ENCODE measurements at places on chromosomes 2 and 18.
A peak's percentile ranks its signal among the peaks of the same experiment; 100 is the strongest.

GRCh38 chr18:68940039-68940438, 142.2 kb downstream of the CCDC102B start:
- H3K27me3 ChIP-seq = no peaks in the 10 kb centered on the region
- H3K36me3 ChIP-seq = no peaks in the 10 kb centered on the region
- no peaks in the 10 kb centered on the region for H3K4me1 ChIP-seq
- DNase-seq = no peak
- no peak overlapping the region for H3K4me3 ChIP-seq

DNA sequence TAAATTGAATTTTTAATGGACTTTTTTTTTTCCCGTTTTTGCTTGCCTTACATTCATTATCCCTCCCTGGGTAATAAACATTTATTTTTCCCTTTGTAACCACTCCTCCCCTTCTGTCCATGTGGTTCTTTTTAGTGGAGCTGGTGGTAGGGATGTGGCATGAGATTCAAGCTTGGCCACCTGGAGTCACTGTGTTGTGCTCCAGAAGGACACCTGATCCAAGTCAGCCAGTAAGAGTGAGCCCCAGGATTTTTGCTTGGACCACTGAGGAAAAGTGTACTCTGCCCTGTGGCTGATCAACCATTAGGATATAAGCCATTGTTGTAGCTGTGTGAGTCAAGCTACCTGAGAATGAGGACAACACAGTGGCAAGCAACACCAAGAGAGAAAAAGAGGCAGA, 11.1 kb upstream of the ACTR3 start:
- H3K27me3 ChIP-seq = no peaks in the 10 kb centered on the region
- H3K27ac ChIP-seq = no peak overlapping the region
- H3K4me1 ChIP-seq = peaks cover 16% of the 10 kb centered on the region

GRCh38 chr2:206615417-206616089, 26.7 kb upstream of the FAM237A start:
- H3K27me3 ChIP-seq = peaks cover 10% of the 10 kb centered on the region
- no peaks in the 10 kb centered on the region for H3K4me1 ChIP-seq
- H3K4me3 ChIP-seq = no peak overlapping the region
- no peaks in the 10 kb centered on the region for H3K36me3 ChIP-seq
- no peak overlapping the region for H3K27ac ChIP-seq

DNA sequence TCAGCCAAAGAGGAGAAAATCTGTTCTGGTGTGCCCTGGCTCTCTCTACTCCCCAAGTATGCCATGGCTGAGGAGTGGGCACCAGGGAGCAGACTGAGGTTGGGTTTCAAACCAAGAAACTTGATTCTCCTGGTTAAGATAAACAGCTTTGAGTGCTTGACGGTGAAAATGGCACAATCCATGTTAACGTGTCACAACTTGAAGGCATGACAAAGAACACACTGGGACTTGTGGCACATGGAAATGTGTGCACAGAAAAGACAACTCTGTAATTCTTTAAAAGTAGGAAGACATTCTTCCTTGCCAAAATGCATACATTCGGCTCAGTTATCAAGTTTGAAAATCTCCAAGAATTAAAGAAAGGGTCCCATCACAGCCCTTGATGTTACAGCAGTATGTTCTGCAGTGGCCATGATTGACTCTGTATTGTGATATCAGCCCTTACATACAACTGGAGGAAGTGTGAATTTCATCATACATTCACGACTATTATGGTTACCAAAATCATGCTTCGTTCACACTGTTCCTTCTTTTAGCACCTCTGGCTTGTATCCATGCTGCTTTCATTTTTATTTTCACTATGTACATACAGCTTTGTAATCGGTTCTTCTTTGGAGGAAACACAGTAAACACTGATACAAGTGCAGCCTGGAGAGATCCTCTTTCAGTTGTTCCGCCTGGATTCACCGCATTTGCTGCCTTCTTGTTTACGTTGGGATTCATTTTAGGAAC, 15.6 kb upstream of the ACTG2 start:
- peaks cover 1% of the 10 kb centered on the region for H3K27me3 ChIP-seq
- H3K27ac ChIP-seq = no peak overlapping the region
- H3K36me3 ChIP-seq = peaks cover 2% of the 10 kb centered on the region
- no peak for DNase-seq
- H3K4me1 ChIP-seq = no peaks in the 10 kb centered on the region
- H3K4me3 ChIP-seq = no peak overlapping the region

GRCh38 chr2:217993138-217993537, 9.7 kb downstream of the TNS1 start:
- H3K4me1 ChIP-seq = peaks cover 6% of the 10 kb centered on the region
- peaks cover 46% of the 10 kb centered on the region for H3K27me3 ChIP-seq
- no peak overlapping the region for H3K27ac ChIP-seq
- no peaks in the 10 kb centered on the region for H3K36me3 ChIP-seq
- no peak overlapping the region for H3K4me3 ChIP-seq

DNA sequence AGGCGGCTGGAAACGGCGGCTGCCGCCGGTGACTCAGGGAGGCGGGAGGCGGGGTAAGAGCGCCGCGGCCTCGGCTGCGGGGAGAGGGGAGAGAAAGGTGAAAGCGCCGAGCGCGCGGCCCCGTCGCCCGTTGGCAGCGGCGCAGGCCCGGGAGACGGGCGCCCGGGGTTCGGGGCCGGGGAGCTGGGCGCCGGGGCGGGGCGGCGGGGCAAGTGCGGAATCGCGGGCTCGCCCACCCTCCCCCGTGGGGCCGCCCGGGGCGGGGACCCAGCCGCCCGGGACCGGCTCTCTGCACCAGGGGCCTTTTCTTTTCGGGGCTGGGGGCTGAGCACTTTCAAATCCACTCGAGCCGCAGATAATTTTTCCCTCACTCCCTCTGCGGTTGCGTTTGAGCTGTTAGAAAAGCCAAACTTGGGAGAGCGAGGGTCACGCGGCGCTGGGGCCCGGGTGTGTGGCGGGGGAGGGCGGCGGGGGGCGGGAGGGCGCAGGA, 266 bp downstream of the KDM3A start:
- peaks cover 7% of the 10 kb centered on the region for H3K27me3 ChIP-seq
- peak overlapping the region; percentile 89 for H3K4me3 ChIP-seq
- H3K4me1 ChIP-seq = peaks cover 57% of the 10 kb centered on the region
- peak overlapping the region; percentile 96 for H3K27ac ChIP-seq
- peaks cover 42% of the 10 kb centered on the region for H3K36me3 ChIP-seq
- no peak for DNase-seq

GRCh38 chr18:39994498-39994897, 1960.5 kb upstream of the PIK3C3 start:
- no peaks in the 10 kb centered on the region for H3K36me3 ChIP-seq
- H3K27me3 ChIP-seq = no peaks in the 10 kb centered on the region
- H3K4me1 ChIP-seq = no peaks in the 10 kb centered on the region
- DNase-seq = no peak

DNA sequence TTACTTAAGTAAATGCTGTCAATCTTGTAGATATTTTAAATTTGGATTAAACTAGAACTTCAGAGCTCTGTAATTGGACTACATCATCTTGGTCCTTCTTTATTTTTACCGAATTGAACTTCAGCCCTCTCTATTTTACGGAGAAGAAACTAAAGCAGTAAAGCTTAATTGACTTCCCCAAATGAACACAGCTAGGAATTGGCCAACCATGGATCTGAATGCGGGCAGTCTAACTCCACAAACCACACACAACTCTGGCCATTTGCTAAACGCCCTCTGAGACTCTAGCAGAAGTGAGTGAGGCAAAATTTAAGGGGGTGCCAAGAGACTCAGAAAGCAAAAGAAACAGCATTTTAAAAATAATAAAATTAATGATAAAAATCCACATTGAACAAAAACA, 86.3 kb upstream of the KCTD1 start:
- H3K36me3 ChIP-seq = no peaks in the 10 kb centered on the region
- H3K4me3 ChIP-seq = no peak overlapping the region
- no peaks in the 10 kb centered on the region for H3K27me3 ChIP-seq
- H3K27ac ChIP-seq = no peak overlapping the region

DNA sequence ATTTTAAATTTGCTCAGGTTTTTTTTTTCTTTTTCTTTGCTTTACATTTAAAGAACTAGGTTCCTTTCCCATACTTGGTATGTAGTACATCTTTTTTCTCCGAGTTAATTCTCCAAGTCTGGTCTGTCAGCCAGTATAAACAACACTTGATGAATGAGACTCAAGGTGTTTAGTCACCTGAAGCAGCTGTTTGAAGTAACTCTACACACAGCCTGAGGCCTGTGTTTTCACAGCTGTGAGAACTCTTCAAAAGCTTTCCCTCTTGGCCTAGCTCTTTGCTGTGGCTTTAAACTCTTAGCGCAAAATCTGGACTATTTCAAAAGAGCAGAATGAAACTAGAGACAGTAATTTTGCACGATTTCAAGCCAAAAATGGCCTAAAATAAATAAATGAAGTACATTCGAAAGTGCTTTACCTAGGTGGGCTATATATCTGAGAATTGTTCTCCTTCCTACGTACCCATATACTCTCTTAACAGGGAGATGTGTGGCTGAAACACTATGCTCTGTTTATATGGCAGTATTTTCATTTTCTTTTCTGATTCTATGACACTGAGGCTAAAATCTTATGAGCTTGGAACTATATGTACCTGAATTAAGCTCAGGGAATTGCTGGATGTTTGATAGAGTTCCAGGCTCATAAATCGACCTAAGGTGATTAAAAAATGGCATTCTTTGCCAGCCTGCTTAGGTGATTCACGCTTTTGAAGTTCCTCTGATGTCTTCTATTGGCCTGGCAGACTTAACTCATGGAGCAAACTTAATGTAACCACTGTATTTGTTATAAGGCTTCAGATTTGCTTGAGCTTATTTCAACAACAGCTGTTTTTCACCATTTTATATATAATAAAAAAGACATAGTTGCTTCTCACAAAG, 1044.1 kb upstream of the ZEB2 start:
- no peak overlapping the region for H3K4me3 ChIP-seq
- H3K4me1 ChIP-seq = no peaks in the 10 kb centered on the region
- no peaks in the 10 kb centered on the region for H3K27me3 ChIP-seq

- no peak overlapping the region for H3K4me3 ChIP-seq
- DNase-seq = no peak
- no peaks in the 10 kb centered on the region for H3K27me3 ChIP-seq
- no peaks in the 10 kb centered on the region for H3K4me1 ChIP-seq
These were observed 512.9 kb upstream of the ACVR2A start for GRCh38 chr2:147331790-147332419.

DNA sequence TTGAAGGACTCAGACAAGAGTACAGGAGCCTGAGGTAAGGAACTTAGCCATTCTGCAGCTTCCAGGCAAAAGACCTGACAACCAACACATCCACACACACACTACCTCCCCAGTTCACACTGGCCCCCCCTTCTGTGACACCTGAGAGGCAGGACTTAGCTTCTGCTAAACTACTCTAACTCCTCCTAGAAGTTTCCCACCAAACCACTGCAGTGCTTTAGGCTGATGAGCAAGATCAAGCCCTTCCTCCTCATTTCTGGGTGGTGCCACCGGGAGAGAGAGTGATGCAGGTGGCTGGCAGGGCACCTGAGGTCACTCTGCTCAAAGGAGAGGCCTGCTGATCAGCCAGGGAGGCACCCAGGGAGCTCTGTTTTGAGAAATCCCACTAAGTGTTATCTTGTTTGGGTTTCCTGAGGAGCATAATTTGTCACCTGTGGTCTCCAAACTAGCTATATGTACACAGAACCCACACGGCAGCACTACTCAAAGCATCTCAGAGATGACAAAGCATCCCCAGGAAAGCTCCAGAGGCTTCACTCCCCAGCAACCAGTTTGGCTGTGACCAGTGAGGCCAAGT, 188.4 kb downstream of the MYO5B start:
- no peaks in the 10 kb centered on the region for H3K36me3 ChIP-seq
- DNase-seq = no peak
- H3K4me1 ChIP-seq = no peaks in the 10 kb centered on the region
- H3K27me3 ChIP-seq = peaks cover 23% of the 10 kb centered on the region

GRCh38 chr2:156890529-156891148, 366.9 kb upstream of the GALNT5 start:
- no peaks in the 10 kb centered on the region for H3K36me3 ChIP-seq
- no peak overlapping the region for H3K4me3 ChIP-seq
- no peaks in the 10 kb centered on the region for H3K4me1 ChIP-seq
- no peak overlapping the region for H3K27ac ChIP-seq
- no peaks in the 10 kb centered on the region for H3K27me3 ChIP-seq

DNA sequence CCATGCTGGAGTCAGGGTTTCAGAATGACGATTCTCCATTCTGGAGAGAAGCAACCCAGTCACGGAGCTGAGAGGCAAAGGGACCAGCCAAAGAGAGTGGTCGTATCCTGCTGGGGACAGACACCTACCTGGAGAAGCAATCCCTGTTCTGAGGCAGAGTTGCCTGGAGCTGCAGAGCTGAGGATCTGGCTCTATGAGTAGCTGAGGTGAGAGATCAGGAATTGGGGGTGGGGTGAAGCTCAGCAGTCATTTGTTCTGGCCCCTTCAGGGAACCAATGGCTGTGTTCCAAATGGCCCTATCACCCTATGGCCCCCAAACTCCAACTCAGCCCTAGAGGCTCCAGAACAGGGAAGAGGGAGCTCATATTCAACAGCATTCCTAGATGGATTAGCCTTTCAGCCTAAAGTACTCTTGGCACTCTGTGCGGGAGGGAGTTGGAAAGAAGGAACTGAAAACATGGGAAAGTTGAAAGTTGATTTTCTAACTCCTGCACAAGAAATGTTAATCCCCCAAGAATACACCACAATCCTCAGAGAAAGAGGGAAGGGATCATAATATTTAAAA, 3.3 kb upstream of the ATRAID start:
- peaks cover 21% of the 10 kb centered on the region for H3K4me1 ChIP-seq
- no peaks in the 10 kb centered on the region for H3K27me3 ChIP-seq
- H3K27ac ChIP-seq = no peak overlapping the region

- no peak overlapping the region for H3K27ac ChIP-seq
- DNase-seq = no peak
- H3K4me3 ChIP-seq = no peak overlapping the region
- peaks cover 47% of the 10 kb centered on the region for H3K27me3 ChIP-seq
These were observed 9.3 kb downstream of the EVA1A start for GRCh38 chr2:75551434-75551833.

DNA sequence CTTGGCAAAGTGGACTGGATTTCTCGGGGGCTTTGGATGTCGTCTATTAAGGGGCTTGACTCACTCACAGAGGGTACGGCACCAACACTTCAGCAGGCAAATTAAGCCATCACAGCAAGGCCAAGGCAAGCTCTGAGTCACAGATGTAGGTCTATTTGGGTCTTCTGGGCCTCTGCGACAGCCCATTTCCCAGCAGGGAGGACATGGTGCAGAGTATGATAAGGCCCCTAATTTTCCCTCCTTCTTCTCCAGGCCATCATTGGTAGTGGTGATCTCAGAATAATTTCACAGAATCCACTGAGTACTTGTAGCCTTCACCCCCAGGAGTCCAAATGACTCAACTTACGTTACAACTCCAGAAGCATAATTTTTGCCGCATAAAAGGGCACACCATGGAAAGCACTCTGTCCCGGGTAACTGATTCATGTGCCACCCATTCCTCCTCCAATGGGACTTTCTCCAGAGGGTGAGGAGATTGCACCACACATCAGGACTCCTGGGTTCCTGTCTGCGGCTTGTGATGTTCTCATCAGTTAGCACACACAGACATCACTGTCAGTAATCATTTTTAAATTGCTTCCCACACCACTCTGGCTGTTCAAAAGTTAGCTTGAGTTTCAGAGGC, 164.9 kb downstream of the TXNL1 start:
- H3K4me1 ChIP-seq = no peaks in the 10 kb centered on the region
- no peaks in the 10 kb centered on the region for H3K36me3 ChIP-seq
- H3K4me3 ChIP-seq = no peak overlapping the region
- no peak for DNase-seq
- no peak overlapping the region for H3K27ac ChIP-seq

Measured in central memory CD8-positive, alpha-beta T cell (primary cell).